Activated CD8-positive, alpha-beta memory T cell treated with anti-CD3 and anti-CD28 coated beads for 4 hours (primary cell): ENCODE measurements at places on chromosomes 3 and 15.

DNA sequence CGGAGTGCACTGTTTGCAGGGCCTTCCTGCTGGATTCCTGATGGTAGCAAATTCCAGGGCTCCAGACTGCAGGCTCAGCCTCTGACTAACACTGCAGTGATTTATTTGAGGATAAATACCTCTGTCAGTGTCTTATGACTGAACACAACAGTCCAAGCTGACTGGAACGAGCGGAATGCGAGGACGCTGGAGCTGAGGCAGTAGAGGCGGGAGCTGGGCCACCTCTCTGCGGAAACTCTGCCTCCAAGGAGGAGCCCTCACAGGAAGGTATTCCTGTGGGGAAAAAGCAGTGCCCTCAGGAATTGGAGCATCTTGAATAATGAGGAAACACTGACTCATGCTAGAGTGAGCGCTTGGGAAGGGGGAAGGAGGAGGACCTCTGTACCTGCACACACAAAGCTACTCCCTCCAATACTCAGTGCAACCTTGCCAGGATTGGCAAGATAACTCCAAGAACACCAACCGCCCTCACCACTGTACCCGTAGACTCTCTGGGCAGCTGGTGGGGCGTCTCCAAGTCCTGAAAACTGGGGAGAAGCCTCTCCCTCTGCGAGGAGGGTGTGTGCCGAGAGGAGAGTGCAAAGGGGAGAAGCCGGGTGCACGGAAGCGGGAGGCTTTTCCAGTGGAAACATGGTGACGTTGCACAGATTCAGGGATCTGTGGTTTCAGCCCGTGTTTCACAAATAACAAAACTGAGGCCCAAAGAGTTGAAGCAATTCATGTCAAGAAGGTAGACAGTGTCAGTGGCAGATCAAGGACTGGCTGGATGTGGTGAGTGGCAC lies 43.0 kb downstream of the VGLL4 start:
- DNase-seq, result no peak

DNA sequence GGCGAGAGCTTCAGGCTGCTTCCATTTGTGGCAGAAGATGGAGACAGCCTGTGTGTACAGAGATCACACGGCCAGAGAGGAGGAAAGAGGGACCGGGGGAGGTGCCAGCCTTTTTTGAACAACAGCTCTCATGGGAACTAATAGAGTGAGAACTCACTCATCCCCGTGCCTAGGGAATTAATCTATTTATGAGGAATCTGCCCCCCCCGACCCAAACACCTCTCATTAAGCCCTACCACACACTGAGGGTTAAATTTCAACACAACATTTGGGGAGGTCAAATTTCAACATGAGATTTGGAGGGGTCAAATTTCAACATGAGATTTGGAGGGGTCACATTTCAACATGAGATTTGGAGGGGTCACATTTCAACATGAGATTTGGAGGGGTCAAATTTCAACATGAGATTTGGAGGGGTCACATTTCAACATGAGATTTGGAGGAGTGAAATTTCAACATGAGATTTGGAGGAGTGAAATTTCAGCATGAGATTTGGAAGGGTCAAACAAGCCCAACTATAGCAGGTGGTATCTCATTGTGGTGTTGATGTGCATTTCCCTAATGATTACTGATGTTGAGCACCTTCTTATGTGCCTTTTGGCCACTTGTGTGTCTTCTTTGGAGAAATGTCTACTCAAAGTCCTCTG lies 20.6 kb upstream of the RFTN1 start:
- DNase-seq, result no peak

DNA sequence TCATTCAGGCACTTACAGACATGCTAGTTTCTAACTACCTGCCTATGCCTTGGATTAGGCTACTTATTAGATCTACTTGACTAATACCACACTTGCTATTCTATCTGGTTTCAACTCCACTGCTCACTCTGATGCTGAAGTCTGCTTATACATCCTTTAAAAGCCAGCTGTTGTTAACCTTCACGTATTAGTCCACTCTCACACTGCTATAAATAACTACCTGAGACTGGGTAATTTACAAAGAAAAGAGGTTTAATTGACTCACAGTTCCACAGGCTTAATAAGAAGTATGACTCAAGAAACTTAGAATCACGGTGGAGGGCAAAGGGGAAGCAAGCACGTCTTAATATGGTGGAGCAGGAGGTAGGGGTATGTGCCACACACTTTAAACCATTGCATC lies 47.7 kb upstream of the ANKRD28 start:
- DNase-seq, result no peak

GRCh38 chr3:66342717-66343356 lies 122.0 kb downstream of the SLC25A26 start:
- DNase-seq, result no peak
